ENCODE measurements at places on chromosomes 4 and X.

DNA sequence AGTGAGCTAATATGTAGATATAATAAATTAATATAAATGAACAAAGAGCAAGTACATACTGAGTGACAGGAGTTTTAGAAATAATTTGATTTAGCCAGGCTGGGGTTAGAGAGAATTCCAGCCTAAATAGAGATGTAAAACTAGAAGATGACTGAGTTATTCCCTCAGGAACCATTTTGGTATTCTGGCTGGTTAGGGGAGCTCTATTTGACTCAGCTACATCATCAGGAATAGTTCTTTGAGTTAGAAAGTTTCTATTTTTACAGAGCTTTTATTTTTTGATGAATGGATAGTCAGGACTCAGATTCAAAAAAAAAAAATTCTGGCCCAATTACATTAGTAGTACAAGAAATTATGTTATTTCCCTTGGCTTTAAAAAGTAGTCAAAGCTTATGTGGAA lies 180.4 kb upstream of the MID1 start:
- no peak for DNase-seq

DNA sequence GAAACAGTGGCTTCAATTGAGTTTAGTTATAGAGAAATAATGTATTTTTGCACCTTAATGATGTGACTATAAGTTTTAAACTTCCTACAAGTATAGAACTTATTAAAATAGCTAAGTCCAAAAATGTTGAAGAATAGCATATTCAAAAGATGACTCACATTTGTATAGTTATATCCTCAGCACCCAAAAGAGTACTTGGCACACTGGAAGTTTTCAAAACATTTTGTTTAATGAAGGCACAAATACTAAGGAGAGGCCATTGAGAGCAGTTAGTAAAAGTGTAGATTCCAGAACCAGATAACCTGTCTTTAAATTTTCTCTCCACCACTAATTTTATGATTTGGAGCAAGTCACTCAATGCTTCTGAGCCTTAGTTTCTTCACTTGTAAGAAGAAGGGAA lies 226.9 kb upstream of the MID1 start:
- no peak for DNase-seq

DNA sequence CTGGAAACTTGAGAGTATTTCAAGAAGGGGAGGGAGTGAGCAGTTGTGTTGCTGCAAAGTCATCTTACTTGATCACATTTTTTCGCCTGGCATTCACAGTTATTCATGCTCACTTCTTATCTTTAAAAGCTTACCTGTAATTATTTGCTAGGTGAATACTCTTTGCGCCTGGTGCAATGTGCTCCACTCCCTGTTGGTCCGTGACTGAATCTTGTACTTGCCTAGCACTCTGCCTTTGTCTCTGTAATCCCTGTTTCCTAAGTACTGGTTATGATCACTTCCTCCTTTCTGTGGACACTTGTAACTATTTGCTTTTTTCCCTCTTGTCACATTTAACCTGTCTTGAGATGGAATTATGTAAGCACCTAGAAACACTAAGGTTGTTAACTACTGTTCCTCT lies 5.8 kb downstream of the BMP2K start:
- no peak for DNase-seq

GRCh38 chr4:53507058-53507457 lies 84.2 kb downstream of the LNX1 start:
- no peak for DNase-seq

- DNase-seq, result no peak
Observed at GRCh38 chr4:1745165-1745564, 23.8 kb downstream of the TACC3 start.

DNA sequence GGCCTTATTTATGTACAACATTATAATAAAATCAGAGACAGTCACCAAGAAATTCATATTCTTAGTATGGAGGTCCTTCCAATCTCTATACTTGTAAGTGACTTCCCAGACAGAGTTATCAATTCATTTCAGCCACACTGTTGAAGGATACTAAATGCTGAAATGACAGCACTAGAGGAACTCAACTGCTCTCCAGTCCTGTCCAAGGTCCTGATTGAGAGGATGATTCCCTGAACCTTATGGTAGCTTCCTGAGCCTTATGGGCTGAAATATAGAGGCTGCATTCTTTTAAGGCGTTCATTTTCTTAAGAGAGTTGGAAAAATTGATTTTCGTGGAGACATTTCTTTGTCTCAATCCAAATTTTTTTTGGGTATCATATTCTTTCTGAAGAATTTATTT lies 205.9 kb downstream of the TLL1 start:
- DNase-seq, result no peak

DNA sequence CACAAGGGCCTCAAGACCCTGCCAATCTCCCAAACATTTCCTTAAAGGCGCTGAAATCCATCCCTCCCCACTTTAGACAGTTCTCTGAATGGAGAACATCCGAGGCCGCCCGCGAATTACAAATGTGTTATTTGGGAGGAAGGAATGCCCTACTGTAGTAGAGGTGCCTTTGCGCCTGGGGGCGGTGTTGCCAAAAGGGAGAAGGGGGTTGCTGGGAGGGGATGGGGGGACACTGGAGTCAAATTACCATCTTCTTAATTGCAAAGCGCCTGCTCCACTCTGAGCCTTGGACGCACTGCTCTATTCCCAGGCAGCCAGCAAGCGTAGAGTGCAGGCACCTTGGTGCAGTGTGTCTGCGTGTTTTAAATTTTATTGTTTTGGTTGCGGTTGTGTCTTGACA lies 2.7 kb downstream of the TMEM255A start:
- no peak for DNase-seq

DNA sequence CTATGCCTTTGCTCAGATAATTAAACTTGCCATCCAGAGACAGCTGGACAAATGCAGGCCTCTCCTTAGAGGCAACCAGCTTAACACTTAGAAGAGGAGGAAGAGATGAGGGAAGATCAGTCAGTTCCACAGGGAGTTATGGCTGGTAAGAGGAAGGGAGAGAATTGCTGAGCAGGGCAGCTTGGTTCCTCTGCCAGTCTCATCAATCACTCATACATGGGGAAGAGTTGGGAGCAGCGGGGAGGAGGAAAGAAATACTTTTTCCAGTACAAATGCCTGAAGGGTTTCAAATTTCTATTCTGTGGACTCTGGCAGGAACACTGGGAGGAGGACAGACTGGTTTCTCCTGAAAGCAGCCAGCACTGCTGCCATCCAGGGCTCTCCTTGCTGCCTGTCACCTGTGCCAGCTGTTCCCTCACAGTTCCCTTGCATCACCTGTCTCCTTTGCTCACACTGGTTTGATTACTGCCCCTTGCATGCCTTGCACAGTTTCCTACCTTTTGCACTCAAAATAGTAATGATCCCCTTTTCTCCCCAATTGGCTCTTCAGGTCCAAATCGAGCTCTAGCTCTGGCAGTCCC lies 59.5 kb downstream of the PGRMC2 start:
- DNase-seq, result no peak

GRCh38 chr4:137394018-137394417 lies 138.3 kb downstream of the PCDH18 start:
- DNase-seq, result no peak

- DNase-seq, result no peak
Observed at GRCh38 chr4:176207839-176208238, 12.5 kb upstream of the SPATA4 start.

GRCh38 chr4:20272411-20272872 lies 20.7 kb downstream of the SLIT2 start:
- DNase-seq, result no peak

GRCh38 chr4:168695288-168695687 lies 198.4 kb downstream of the PALLD start:
- no peak for DNase-seq

- no peak for DNase-seq
Observed at GRCh38 chrX:262381-262909, 18.7 kb upstream of the PLCXD1 start.

- no peak for DNase-seq
Observed at GRCh38 chr4:48043504-48043903, 26.9 kb downstream of the NIPAL1 start.

DNA sequence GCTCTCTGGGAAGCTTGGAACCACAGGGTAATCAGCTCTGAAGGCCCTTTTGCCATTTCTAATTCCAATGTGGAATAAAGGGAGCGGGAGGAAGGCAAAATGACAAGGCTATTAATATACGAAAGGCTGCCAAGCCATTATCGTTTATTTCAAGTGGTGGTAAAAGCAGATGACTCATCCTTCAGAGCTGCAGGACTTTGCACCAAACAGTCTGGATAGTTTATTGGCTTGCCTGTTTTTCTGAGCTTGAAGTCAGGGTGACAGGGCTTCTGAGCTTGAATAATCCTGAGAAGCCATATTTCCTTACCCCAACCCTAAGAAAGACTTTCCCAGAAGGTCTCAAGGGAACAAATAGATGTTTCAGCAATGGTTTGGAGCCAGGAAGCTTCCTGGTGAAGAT lies 7.7 kb upstream of the GABRE start:
- DNase-seq, result peak; percentile 43

DNA sequence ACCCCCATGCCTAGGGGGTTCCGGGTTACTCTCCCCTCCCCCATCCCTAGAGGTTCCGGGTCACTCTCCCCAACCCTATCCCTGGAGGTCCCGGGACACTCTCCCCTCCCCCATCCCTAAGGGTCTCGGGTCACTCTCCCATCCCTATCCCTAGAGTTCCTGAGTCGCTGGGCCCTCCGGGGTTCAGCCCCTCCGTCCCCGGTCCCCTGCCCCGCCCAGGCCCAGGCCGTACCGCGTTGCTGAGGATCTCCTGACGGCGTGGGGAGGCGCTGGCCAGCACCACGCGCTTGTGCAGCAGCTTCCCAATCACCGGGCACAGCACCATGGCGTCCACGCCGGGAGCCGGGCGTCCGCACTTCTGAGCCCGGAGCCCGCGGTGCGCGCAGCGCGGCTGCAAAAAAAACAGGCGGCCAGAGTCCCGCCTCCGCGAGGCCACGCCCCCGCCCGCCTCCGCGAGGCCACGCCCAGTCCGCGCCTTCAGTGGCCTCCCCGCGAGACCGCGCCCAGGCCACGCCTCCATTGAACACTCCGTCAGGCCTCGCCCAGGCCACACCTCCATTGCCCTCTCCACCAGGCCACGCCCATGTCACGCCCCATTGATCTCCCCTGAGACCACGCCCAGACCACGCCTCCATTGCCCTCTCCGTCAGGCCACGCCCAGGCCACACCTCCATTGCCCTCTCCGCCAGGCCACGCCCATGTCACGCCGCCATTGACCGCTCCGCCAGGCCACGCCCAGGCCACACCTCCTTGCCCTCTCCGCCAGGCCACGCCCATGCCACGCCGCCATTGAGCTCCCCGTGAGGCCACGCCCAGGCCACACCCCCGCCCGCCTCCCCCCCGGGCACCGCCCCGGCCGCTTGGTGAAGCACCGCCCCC lies at the start of gene ASMTL:
Gene ASMTL (minus strand): TSS at position 394 of the 879 bp plus-strand sequence. CDS start 69 bp downstream, at position 325.
- DNase-seq, result peak; percentile 99

GRCh38 chr4:108361886-108362285 lies 193.2 kb upstream of the LEF1 start:
- DNase-seq, result no peak

DNA sequence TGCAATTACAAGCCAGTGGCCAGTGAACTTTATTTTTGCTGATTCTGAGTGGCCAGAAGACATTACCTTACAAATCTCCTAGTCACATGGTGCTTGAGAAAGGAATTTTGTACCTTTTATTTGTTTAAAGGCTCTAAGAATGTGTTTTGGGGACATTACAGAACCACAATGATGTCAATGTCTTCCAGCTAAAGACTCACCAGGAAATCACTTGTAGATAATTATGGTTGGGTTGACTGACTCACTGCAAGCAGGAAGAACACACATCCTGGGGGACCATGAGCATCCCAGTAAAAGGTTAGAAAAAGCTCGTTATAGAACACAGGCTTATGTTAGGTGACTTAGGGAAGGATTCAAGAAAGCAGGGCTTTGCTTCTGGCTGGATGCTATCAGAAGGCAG lies 119.4 kb upstream of the FAM9B start:
- no peak for DNase-seq

DNA sequence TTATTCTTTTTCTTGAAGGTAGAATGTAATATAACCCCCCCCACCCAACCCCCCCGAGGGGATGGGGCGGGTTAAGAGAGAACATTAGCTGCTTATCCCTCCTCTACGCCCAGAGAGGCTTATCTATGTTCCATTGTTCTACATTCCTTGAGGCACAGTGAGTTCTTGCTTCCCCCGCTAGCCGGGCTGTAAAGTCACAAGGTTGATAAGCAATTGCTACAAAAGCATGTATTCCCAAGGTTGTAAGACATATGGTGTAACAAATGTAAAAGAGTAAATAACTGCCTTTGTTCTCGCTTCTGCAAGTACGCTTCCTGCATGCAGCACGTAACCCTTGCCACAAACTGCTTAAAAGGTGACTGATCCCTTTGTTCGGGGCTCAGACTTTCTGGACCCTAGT lies 8.2 kb downstream of the DCAF8L2 start:
- DNase-seq, result no peak

DNA sequence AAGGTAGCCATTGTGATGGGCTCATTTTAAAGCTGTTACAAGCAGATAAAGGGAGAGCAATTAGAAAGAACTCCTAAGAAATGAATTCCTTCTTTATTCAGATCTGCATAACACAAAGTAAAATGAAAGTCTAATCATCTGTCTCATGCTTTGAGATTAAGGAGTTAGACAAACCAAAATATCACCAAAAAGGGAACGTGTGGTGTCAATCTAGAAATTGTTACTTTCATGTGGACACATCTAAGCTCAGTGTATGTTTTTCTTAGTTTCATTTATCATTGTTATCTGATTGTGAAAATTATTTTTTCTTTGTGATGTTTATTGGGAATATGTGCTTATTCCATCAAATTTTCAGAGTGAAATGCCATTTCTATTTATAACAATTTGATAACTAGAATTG lies 80.3 kb downstream of the BANK1 start:
- no peak for DNase-seq

DNA sequence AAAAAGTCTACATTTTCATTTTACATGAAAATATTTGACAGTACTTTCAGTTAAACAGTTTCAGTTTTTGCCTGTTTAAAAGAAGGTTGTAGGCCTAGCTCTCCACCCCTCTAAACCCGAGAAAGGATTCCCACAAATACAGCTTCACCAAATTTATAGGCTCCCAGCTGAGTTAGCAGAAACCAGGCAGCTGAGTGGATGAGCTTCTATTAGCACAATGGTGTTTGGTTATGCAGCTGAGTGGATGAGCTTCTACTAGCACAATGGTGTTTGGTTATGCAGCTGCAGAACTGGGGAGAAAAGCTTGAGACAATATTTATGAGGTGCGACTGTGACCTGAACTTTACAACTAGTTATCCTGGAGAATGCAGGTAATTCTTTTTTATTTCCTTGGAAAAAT lies 36.6 kb upstream of the PAQR3 start:
- no peak for DNase-seq

Measured in AG08396 (cell line).